ENCODE measurements at places on chromosomes 6 and 20. TPM values are rescaled to one million over a fixed set of nuclear protein-coding genes. Genes with fewer than 3 reads are reported as not detected.
A peak's percentile ranks its signal among the peaks of the same experiment; 100 is the strongest.

BANF2 gene
- not detected for total RNA-seq

OLIG3 gene
- not detected for total RNA-seq

TCEA2 gene
- total RNA-seq, result 19.1 TPM

CNR1 gene
- total RNA-seq, result not detected

DNA sequence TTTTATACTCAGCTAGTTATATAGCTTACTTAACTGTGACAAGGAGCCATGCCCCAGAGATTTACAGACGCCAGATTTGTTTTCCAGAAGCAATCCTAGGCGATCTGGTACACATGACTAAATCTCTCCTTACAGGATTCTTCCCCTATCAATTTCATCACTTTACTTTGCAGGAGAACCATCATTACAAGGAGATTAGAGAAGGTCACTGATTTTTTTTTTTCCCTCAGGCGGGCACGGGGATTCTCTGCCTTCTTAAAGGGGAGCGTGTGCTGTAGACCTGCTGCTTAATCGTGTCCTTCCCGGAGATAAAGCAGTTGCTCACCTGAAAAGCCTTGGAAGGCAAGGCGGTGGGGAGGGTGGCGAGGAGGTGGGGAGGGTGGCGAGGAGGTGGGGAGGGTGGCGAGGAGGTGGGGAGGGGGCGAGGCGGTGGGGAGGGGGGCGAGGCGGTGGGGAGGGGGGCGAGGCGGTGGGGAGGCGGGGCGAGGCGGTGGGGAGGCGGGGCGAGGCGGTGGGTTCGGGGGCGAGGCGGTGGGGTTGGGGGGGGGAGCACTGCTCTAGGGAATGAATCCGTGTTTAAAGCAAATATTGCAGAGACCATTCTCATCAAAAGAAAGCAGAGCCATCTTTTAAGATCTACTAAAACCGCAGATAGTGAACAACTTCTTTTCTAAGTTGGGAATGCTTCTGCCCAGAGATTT is 14.3 kb upstream of the MRAP2 start:
- DNase-seq, result no peak

DNA sequence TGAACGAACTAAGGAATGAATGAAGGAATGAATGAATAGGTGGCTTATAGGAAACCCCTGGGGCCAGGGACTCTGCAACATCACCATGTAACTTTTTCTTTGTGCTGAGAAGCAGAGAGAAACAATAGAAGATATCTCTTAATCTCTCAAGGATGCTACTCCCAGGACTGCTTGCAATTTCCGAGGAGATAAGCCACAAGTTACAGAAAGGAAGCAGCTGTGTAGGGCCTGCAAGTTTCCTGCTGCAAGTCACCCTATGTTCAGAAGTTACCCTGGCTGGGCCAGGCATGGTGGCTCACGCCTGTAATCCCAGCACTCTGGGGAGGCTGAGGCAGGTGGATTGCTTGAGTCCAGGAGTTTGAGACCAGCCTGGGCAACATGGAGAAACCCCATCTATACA is 7.3 kb upstream of the MAVS start:
- no peak for DNase-seq

- DNase-seq, result peak; percentile 6
Observed at GRCh38 chr6:51077821-51078518, 259.3 kb downstream of the TFAP2B start.

DNA sequence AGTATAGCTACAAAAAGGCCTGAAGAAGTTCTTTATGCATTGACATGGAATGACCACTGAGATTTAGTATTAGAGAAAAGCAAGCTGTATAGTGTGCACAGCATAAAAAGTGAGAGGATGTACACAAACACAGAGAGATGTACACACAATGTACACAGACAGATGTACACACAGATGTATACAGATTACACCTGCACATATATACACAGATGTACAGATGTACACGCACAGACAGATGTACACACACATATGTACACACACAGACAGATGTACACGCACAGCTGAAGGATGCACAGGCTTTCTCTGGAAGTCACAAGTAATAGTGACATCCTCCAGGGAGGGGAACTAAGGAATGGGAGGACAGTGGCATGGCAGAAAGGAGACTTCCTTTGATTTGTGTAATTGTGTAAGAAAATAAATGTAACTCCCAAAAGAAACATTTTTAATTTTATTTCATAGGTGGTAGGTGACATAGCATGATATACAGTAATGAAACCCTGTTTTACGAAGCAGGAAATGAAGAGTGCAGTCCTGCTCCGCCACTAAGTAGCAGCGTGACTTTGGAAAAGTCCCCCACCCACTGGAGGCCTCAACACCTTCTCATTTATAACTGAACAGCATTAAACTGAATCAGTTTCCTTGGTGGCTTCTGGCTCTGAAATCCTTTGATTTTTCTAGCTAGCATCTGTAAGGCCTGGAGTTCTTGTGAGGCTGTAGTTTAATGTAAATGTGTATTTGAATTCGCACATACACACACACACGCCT is 14.1 kb downstream of the NFATC2 start:
- no peak for DNase-seq

- no peak for DNase-seq
Observed at GRCh38 chr20:51208162-51208561, 185.3 kb upstream of the KCNG1 start.

Data from PC-3 (cell line).